Psoas muscle (tissue), 8 donors: ENCODE measurements at places on chromosomes 16 and 17. TPM values are rescaled to one million over a fixed set of nuclear protein-coding genes. Genes with fewer than 3 reads are reported as not detected.

DNA sequence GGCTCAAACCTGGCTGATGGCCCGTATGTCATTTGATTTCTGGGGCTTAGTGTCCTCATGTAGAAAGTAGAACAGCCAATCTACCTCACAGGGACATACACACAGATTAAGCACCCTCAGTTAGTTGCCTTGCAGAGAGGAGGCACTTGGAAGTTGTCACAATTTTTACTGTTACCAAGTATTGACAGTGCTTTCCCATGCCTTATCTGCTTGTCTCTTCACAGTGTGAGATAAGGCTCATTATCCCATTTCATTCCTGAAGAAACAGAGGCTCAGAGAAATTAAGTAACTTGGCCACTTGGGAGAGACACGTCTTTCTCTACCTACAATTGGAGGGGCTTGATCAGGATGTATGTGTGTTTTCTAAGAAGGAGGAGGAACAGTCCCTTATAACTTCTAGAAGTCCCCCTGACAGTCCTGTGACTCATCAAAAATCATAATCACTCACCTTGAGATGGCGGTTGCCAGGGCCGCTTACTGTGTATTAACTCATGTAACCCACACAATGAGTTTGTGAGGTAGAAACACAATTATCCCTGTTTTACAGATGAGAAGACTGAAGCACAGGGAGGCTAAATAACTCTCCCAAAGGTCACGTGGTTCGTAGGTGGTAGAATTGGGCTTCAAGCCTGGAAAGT, 56.9 kb upstream of the LHX1 start:
- no peak overlapping the region for H3K4me3 ChIP-seq
- no peaks in the 10 kb centered on the region for H3K4me1 ChIP-seq
- peaks cover 43% of the 10 kb centered on the region for H3K27me3 ChIP-seq
- no peak overlapping the region for H3K27ac ChIP-seq

DNA sequence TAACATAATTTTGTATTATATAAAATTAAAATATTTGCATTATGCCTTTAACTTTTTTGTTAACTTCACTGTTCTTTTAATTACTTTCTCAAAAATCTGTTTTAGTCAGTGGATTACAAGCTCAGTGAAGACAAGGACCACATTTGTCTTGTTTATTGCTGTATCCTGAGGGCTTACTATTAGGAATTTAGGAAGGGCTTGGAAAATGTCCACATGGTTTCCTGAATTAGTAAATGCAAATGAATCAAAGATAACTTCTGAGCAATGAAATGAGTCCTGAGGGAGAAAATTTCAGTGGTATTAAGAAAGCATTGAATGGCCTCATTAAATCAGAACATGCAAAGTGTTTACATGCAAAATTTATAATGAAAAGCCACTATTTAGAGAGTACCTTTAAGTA, 1293.2 kb upstream of the GOT2 start:
- H3K4me1 ChIP-seq = no peaks in the 10 kb centered on the region
- H3K27ac ChIP-seq = no peak overlapping the region
- H3K36me3 ChIP-seq = no peaks in the 10 kb centered on the region
- H3K4me3 ChIP-seq = no peak overlapping the region

DNA sequence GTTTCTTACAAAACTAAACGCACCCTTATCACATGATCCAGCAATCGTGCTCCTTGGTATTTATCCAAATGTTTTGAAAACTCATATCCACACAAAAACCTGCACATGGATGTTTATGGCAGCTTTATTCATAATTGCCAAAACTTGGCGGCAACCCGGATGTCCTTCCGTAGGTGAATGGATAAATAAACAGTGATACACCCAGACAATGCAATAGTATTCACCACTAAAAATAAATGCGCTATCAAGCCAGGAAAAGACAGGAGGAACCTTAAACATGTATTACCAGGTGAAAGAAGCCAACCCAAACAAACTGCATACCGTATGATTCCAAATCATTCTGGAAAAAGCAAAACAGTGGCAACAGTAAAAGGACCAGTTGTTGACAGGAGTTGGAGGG, 10.0 kb downstream of the SPATA32 start:
- no peak overlapping the region for H3K4me3 ChIP-seq
- H3K27me3 ChIP-seq = no peaks in the 10 kb centered on the region
- no peak for DNase-seq
- H3K4me1 ChIP-seq = peaks cover 7% of the 10 kb centered on the region

- no peaks in the 10 kb centered on the region for H3K27me3 ChIP-seq
- no peak overlapping the region for H3K4me3 ChIP-seq
- no peak overlapping the region for H3K27ac ChIP-seq
These were observed 19.4 kb downstream of the CIAPIN1 start for GRCh38 chr16:57427824-57428223.

DNA sequence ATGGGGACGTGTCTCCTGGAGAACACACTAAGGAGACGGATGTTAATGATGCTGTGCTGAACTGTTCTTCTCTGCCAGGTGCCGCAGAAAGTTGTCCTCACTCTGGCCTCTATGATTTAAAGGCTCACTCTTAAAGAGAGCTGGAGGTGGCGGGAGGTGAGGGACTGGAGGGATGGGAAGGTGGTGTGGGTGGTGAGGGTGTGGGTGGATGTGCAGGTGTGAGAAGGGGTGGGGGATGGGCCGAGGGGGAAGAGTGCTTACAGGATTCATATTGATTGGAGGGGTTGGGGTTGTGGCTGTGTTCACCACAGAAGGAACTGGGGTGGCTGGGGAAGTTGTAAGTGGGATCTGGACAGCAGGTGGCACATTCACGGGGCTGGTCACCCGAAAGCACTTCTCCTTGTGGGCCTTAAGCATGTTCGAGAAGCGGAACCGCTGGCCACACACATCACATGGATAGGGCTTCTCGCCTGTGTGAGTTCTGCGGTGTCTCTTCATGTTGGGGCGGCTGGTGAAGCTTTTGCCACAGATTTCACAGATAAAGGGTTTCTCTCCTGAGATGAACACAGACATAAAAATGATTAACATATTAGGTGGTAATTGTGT, 63.6 kb downstream of the ZNF652 start:
- DNase-seq = no peak
- H3K4me3 ChIP-seq = no peak overlapping the region
- H3K36me3 ChIP-seq = no peaks in the 10 kb centered on the region
- no peaks in the 10 kb centered on the region for H3K27me3 ChIP-seq
- no peaks in the 10 kb centered on the region for H3K4me1 ChIP-seq

- H3K27ac ChIP-seq = no peak overlapping the region
- no peak for DNase-seq
- no peak overlapping the region for H3K4me3 ChIP-seq
- H3K27me3 ChIP-seq = peaks cover 67% of the 10 kb centered on the region
- no peaks in the 10 kb centered on the region for H3K36me3 ChIP-seq
These were observed 83.3 kb downstream of the SNX11 start for GRCh38 chr17:48190871-48191270.

DNA sequence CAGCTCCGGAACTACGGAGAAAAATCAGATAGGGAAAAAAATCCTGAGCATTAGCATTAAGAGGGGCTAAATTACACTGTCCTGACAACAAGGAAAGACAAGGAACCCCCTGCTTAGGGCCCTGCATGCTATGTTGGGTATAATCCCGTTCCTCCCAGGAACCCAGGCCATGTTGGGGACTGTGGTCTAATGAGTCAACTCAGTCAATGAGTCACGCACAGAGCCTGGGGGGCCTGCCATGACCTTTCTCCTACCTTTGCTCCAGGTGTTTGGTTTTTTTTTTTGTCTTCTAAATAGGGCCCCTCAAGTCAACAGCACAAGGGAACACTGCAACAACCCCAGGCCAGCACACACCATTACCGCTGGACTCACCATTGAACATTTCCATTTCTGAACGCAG, 8.9 kb upstream of the ZNF200 start:
- no peaks in the 10 kb centered on the region for H3K36me3 ChIP-seq
- H3K27me3 ChIP-seq = no peaks in the 10 kb centered on the region
- H3K4me1 ChIP-seq = no peaks in the 10 kb centered on the region
- H3K27ac ChIP-seq = no peak overlapping the region
- DNase-seq = no peak

DNA sequence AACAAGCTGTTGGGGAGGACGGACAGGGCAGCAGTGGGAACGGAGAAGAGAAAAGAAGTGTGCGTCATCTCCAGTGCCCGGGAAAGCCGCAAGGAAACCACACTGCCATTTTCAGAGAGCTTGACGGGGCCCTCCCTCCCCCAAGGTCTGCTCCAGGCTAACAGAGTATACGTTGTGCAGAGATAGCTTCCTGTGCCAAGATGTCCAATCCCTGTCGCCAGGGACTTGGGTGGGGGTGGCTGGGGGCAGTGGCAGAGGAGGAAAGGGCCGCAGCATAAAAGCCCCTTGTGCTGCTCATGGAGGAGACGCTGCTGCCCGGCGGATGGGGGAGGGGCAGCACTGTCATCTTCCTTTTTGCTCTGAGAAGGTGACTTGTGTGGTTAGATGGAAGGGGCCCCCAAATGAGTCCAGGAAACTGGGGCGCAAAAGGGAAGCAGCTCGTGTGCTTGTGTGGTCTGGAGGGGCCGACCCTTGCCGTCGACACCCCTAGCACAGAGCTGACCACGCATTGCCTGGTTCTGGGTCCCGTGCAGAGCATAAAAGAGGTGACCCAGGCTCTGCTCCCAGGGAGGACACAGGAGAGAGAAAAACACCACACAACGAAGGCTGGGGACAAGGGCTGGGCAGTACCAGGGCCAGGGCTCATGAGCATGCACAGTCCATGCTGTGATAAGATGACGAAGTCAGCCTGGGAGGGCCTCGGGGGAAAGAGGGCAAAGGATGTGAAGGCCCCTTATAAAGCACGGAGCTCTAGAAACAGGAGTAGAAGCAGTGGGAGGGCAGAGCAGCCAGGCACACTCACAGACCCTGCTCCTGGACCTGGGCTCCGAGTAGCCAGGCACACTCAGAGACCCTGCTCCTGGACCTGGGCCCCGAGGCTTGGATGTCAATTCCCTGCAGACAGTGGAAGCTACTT, 372.7 kb downstream of the SLC39A11 start:
- no peaks in the 10 kb centered on the region for H3K36me3 ChIP-seq
- H3K27ac ChIP-seq = no peak overlapping the region
- H3K4me1 ChIP-seq = no peaks in the 10 kb centered on the region
- H3K4me3 ChIP-seq = no peak overlapping the region
- H3K27me3 ChIP-seq = no peaks in the 10 kb centered on the region
- DNase-seq = no peak

GRCh38 chr17:43337684-43338428, 60.9 kb upstream of the ARL4D start:
- no peaks in the 10 kb centered on the region for H3K36me3 ChIP-seq
- no peak overlapping the region for H3K4me3 ChIP-seq
- no peak overlapping the region for H3K27ac ChIP-seq
- no peak for DNase-seq
- H3K27me3 ChIP-seq = no peaks in the 10 kb centered on the region
- H3K4me1 ChIP-seq = peaks cover 21% of the 10 kb centered on the region

DNA sequence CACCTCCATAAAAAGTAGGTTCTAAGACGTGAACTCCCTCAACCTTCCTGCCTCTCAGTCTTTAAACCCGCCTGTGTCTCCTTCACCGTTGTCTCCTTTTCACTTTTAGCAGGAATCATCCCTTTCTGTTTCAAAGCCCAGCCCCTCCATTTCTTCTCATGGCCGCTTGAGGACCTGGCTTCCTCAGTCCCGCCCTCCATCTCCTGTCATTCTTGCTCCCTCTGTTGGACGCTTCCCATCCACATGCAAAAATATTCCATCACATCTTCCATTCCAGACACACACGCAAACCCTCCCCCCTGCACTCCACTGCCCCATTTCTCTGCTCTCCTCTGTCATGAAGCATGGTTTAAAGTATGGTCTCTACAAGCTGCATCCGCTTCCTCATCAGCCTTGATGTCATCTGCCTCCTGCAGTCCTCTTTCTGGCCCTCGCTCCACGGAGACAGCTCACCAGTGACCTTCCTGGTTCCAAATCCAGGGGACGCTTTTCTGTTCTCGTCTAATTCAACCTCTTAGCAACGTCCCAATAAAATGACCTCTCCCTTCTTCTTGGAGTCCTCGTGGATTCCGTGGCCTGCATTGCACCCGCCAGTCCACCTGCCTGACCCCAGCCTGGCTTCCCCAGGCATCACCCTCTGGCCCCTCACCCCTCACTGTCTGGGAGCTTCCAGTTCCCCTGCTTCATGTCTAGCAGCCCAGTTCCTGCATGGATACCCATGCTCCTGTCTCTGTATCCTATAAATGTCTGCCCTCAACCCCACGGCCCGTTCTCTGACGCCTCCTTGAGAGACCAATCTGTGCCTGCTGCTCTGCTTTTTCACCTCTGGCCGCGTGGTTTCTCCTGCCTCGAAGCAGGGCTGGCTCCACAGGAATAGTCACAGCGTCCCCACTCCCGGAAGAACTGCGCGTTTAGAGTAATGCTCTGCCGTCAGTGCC, 26.2 kb downstream of the ANKRD40 start:
- no peaks in the 10 kb centered on the region for H3K36me3 ChIP-seq
- H3K27ac ChIP-seq = no peak overlapping the region
- H3K27me3 ChIP-seq = no peaks in the 10 kb centered on the region

GRCh38 chr17:32622540-32622939, 135.7 kb downstream of the CDK5R1 start:
- DNase-seq = no peak
- no peaks in the 10 kb centered on the region for H3K4me1 ChIP-seq
- H3K4me3 ChIP-seq = no peak overlapping the region

DNA sequence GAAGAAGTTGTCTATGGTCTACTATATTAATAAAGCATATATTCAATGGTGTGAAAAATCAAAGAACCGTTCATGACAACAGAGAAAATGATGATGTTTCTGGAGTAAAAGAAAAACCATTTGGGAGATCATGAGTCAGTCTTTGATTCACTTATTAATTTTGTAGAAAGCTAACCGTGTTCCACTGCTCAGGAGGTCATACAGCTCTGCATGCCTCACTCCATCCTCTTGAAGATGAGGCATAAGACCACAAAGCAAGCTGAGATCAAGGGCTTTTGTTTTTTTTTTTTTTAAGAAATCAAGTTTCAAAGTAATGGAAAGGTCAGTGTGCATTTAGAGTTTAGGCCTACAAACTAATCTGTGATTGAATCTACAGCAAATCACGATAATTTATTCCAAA, 206.4 kb downstream of the CEP112 start:
- H3K27ac ChIP-seq = no peak overlapping the region
- no peak for DNase-seq
- no peaks in the 10 kb centered on the region for H3K36me3 ChIP-seq
- H3K4me1 ChIP-seq = no peaks in the 10 kb centered on the region

TCAP gene
- 3,389 TPM for total RNA-seq

PABPN1L gene
- not detected for total RNA-seq

TERB1 gene
- 0.26 TPM for total RNA-seq

MT1A gene
- total RNA-seq = 37.7 TPM

MMP28 gene
- 0.66 TPM for total RNA-seq

METTL16 gene
- total RNA-seq = 24.5 TPM

TBC1D3E gene
- total RNA-seq = not detected

HLF gene
- 3.7 TPM for total RNA-seq
